Karpas-422 (cell line): ENCODE measurements at places on chromosomes 7 and 10. TPM values are rescaled to one million over a fixed set of nuclear protein-coding genes. Genes with fewer than 3 reads are reported as not detected.

- no peaks in the 10 kb centered on the region for H3K36me3 ChIP-seq
- H3K4me3 ChIP-seq, result no peak overlapping the region
- H3K27ac ChIP-seq, result no peak overlapping the region
- H3K4me1 ChIP-seq, result no peaks in the 10 kb centered on the region
- DNase-seq, result no peak
Observed at GRCh38 chr10:132132421-132132841, 54.3 kb upstream of the DPYSL4 start.

DNA sequence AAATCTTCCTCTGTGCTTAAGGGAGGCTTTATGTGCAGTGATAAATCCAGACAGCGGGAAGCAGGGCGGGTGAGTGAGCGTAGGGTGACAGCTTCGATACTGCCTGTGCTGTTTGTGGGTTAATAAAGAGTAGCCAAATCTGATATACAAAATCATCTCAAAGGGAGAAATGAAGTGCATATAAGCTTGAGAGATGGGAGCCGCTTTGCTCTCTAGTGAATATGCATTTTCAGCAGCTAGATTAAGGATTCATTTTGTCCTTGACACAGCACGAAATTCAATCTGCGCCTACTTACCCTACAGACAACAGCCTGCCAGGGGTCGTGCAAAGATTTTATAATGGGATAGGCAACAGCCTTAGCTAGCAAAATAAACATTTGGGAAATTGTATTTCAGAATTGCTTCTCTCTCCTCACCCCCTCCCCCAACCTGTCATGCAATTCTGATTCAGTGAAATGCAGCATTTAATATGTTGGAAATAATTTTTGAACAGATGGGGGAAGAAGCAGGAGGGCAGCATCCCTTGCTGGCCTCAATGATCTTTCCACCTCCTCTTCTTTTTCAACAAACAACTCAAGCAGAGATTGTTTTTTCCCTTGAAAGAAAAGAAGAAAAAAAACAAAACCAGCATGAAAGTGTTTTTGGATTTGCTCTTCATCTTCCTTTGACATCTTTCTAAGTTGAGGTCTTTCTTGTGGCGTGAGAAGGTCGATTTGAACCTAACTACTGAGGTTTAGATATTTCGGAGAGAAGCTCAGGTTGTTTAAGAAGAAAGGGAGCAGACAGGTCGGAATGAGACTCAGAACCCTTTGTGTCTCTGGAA, 117.9 kb downstream of the AOAH start:
- DNase-seq, result no peak
- no peaks in the 10 kb centered on the region for H3K36me3 ChIP-seq
- no peak overlapping the region for H3K4me3 ChIP-seq
- no peaks in the 10 kb centered on the region for H3K27me3 ChIP-seq

- no peaks in the 10 kb centered on the region for H3K36me3 ChIP-seq
- peaks cover 89% of the 10 kb centered on the region for H3K4me1 ChIP-seq
- H3K27me3 ChIP-seq, result no peaks in the 10 kb centered on the region
- peak; percentile 50 for DNase-seq
- no peak overlapping the region for H3K4me3 ChIP-seq
- peak overlapping the region; percentile 99 for H3K27ac ChIP-seq
Observed at GRCh38 chr10:88110355-88110754, 246.9 kb downstream of the PTEN start.

- peaks cover 22% of the 10 kb centered on the region for H3K4me1 ChIP-seq
- no peak overlapping the region for H3K4me3 ChIP-seq
- peak; percentile 51 for DNase-seq
- H3K27me3 ChIP-seq, result no peaks in the 10 kb centered on the region
Observed at GRCh38 chr10:86355571-86356038, 11.0 kb downstream of the GRID1 start.

- peaks cover 7% of the 10 kb centered on the region; the same call in 1 of the 2 replicates for H3K36me3 ChIP-seq
- no peak for DNase-seq
- no peak overlapping the region for H3K4me3 ChIP-seq
Observed at GRCh38 chr7:155665079-155665956, 20.9 kb downstream of the RBM33 start.

- peak; percentile 70 for DNase-seq
- H3K27me3 ChIP-seq, result no peaks in the 10 kb centered on the region
- no peak overlapping the region for H3K27ac ChIP-seq
- no peaks in the 10 kb centered on the region for H3K4me1 ChIP-seq
Observed at GRCh38 chr10:34732926-34733325, 82.2 kb downstream of the PARD3 start.

- peaks cover 67% of the 10 kb centered on the region for H3K4me1 ChIP-seq
- DNase-seq, result no peak
- H3K4me3 ChIP-seq, result peak overlapping the region; percentile 71
- no peaks in the 10 kb centered on the region for H3K27me3 ChIP-seq
- peaks cover 16% of the 10 kb centered on the region for H3K36me3 ChIP-seq
- peak overlapping the region; percentile 98 for H3K27ac ChIP-seq
Observed at GRCh38 chr7:20216406-20217036, 663 bp downstream of the MACC1 start.

DNA sequence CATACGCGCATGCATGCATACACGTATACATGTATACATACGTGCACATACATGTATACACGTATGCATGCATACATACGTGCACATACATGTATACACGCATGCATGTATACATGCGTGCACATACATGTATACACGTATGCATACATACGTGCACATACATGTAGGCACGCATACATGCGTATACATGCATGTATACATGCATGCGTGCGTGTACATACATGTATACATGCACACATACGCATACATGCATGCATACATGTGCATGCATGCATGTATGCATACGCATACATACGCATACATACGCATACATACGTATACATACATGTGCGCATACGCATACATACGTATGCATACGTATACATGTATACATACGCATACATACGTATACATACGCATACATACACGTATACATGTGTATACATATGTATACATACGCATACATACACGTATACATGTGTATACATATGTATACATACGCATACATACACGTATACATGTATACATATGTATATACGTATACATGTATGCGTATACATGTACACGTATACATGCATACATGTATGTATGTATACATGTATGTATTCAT, 19.0 kb upstream of the MTURN start:
- peaks cover 19% of the 10 kb centered on the region for H3K36me3 ChIP-seq
- no peak overlapping the region for H3K4me3 ChIP-seq
- H3K4me1 ChIP-seq, result peaks cover 65% of the 10 kb centered on the region
- DNase-seq, result no peak
- no peaks in the 10 kb centered on the region for H3K27me3 ChIP-seq

GRCh38 chr10:18214691-18215563, 74.7 kb downstream of the CACNB2 start:
- H3K27me3 ChIP-seq, result no peaks in the 10 kb centered on the region
- H3K4me3 ChIP-seq, result no peak overlapping the region
- no peaks in the 10 kb centered on the region for H3K4me1 ChIP-seq
- H3K27ac ChIP-seq, result no peak overlapping the region
- no peaks in the 10 kb centered on the region for H3K36me3 ChIP-seq

DNA sequence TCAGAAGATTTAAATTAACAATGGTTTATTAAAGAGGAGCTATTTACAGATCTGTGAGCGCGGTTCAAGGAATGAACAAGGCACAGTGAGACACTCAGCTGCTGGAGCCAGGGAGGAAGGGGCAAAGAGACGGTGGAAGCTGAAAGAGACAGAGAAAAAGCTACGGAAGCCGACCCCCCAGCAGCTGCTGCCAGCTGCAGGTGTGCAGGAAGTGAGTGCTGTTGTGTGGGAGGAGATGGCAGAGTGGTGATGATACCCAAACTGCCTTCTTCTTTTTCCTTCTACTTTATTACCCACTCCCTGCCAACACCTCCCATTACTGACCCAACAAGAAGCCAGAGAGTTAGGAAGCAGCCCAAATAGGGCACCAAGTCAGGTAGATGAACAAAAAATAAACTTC, 41.9 kb upstream of the MBL2 start:
- H3K27me3 ChIP-seq, result no peaks in the 10 kb centered on the region
- no peaks in the 10 kb centered on the region for H3K4me1 ChIP-seq
- DNase-seq, result no peak
- H3K36me3 ChIP-seq, result no peaks in the 10 kb centered on the region

- H3K36me3 ChIP-seq, result no peaks in the 10 kb centered on the region
- no peak overlapping the region for H3K27ac ChIP-seq
- no peak overlapping the region for H3K4me3 ChIP-seq
- no peak for DNase-seq
Observed at GRCh38 chr10:3460420-3461128, 288.0 kb upstream of the PITRM1 start.

DNA sequence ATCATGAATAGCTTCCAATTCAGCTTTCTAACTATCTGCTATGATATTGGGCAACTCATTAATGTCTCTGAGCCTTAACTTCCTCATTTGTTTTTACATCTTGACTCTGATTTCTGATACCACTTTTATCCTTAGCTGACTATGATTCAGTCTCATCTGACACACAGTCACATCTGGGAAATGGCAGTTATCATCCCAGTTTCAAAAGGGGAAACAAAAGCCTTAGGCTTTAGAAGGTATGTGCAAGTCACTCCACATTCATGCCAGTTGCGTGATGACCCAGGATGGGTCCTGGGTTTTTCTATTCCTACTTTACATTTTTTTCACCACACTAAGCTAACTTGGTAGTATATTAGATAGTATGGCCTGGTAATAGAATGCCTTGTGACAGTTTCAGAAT, 12.7 kb downstream of the SCIN start:
- no peaks in the 10 kb centered on the region for H3K36me3 ChIP-seq
- no peak overlapping the region for H3K4me3 ChIP-seq
- H3K27me3 ChIP-seq, result 0 out of 2 replicates have a peak, but pooled peaks cover 2% of the 10 kb centered on the region
- no peak for DNase-seq
- no peak overlapping the region for H3K27ac ChIP-seq

GRCh38 chr10:115163129-115163528, 70.0 kb downstream of the ATRNL1 start:
- H3K4me3 ChIP-seq, result no peak overlapping the region
- no peak for DNase-seq
- H3K4me1 ChIP-seq, result no peaks in the 10 kb centered on the region
- no peak overlapping the region for H3K27ac ChIP-seq

DNA sequence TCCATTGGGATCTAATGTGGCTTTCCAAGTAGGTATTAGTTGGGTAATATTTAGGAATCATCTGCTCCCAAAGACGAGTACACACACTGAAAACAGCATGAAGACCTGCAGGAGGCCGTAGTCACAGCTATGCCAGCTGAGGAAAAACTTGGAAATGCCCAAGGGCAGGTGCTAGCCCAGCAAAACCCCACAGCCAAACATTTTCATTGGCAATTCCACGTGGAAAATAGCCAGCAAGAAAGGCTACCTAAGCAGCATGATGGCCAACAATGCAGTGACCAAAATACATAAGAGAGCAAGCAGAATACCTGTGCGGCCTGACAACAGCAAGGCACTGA, 32.7 kb downstream of the DOCK4 start:
- H3K36me3 ChIP-seq, result no peaks in the 10 kb centered on the region
- DNase-seq, result no peak
- no peaks in the 10 kb centered on the region for H3K27me3 ChIP-seq
- no peak overlapping the region for H3K4me3 ChIP-seq
- H3K27ac ChIP-seq, result no peak overlapping the region
- H3K4me1 ChIP-seq, result no peaks in the 10 kb centered on the region

DNA sequence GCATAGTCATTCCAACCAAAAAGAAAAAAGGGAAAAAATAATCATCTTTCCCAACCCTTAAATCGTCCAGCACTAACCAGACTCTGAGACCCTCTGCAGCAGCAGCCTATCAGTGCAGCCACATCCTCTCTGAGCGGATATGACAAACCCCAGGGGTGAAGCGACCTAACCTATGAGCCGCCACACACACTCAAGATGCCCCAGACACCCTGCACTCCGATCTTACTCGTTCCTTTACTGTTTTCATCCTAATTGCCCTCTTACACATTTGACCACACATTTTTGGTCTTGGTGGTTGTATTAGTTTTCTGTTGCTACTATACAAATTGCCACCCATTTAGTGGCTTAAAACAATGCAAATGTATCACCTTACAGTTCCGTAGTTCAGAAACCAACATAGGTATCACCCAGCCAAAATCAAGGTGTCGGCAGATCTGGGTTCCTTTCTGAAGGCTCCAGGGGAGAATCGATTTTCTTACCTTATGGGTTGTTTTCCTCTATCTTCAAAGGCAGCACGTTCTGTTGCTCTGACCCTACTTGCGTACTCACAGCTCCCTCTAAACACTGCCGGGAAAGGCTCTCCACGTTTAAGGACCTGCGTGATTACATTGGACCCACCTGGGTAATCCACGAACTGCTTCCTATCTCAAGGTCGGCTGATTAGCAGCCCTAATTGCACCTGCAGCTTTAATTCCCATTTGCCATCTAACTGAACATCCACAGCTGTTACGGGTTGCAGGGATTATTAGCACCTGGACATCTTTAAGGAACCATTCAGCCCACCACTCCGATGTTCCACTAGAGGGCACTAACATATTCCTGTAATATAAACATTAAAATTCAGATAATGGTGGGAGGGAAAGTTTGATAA, 37.3 kb upstream of the PRSS1 start:
- no peaks in the 10 kb centered on the region for H3K36me3 ChIP-seq
- H3K27me3 ChIP-seq, result no peaks in the 10 kb centered on the region
- DNase-seq, result peak; percentile 75

DNA sequence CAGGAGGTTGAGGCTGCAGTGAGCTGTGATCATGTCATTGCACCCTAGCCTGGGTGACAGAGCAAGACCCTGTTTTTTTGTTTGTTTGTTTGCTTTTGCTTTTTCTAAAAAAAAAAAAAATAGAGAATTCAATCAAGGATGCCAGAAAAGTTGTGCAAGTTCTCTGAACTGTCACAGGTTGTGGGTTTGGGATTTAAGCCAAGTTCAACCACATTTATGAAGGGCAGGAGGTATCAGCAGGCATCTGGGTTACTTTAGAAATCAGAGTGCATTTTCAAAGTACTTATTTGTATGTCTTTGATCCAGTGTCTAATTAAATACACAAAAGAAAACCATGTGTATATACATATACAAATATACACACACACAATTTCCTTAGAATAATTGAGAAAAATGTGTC, 151.2 kb upstream of the MINDY3 start:
- H3K36me3 ChIP-seq, result no peaks in the 10 kb centered on the region
- no peaks in the 10 kb centered on the region for H3K4me1 ChIP-seq
- H3K27me3 ChIP-seq, result no peaks in the 10 kb centered on the region
- no peak overlapping the region for H3K27ac ChIP-seq
- H3K4me3 ChIP-seq, result no peak overlapping the region

- H3K4me3 ChIP-seq, result no peak overlapping the region
- DNase-seq, result no peak
- no peak overlapping the region for H3K27ac ChIP-seq
- H3K4me1 ChIP-seq, result peaks cover 22% of the 10 kb centered on the region
Observed at GRCh38 chr10:32357056-32357735, 10.2 kb upstream of the EPC1 start.

DNA sequence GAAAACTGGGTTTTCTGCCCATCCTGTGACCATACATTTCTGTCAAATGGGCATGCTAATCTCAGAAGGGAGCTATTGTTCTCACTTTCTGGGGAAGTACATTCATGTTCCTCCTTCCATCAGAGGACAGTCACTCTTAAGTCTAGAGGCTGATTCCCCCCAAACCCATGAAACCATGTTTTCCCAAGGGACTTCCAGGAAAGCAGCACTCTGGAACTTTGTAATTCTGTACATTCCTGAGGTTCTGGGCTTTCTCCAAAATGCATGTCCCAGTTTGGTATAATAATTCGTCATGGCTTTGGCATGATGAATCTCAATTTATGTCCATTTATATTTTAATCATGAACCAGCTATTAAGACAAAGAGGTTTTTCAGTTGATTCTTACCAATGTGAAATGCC, 688.1 kb downstream of the LRMDA start:
- H3K36me3 ChIP-seq, result no peaks in the 10 kb centered on the region
- no peak for DNase-seq
- H3K27ac ChIP-seq, result no peak overlapping the region
- no peak overlapping the region for H3K4me3 ChIP-seq
- H3K27me3 ChIP-seq, result no peaks in the 10 kb centered on the region

EN2 gene
- total RNA-seq, result not detected in 2 replicates

HIP1 gene
- 0.34 and 0.47 TPM in 2 replicates for total RNA-seq

CRYGN gene
- not detected in 2 replicates for total RNA-seq

DUSP5 gene
- 23.6 and 26.6 TPM in 2 replicates for total RNA-seq

CALCR gene
- not detected in 2 replicates for total RNA-seq

CYP3A5 gene
- total RNA-seq, result not detected in 2 replicates

MMP21 gene
- not detected in 2 replicates for total RNA-seq
